Fibroblast of mammary gland (primary cell): ENCODE measurements at places on chromosomes 16 and 17.
A peak's percentile ranks its signal among the peaks of the same experiment; 100 is the strongest.

DNA sequence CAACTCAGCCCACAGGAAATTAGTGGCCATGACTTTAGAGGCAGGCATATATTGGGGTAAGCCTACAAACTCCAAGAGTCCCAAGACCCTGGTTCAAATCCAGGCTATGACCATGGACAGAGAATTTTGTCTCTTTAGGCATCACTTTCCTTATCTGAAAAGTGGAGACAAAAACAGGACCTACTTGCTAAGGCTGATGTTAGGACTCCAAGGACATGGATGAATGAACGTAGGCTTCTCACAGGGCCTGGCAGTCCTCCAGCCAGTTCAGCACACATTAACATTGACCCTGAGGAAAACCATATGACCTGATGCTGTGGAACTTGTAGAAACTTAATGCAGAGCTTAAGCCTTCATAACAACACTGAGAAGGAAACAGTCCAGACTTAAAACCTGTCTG, 1.4 kb downstream of the FKBP10 start:
- peak; percentile 55 for DNase-seq

GRCh38 chr16:13067648-13068047, 166.2 kb downstream of the SHISA9 start:
- DNase-seq, result no peak

- DNase-seq, result no peak
Measured at GRCh38 chr16:70801611-70802010, 653 bp upstream of the VAC14 start.

DNA sequence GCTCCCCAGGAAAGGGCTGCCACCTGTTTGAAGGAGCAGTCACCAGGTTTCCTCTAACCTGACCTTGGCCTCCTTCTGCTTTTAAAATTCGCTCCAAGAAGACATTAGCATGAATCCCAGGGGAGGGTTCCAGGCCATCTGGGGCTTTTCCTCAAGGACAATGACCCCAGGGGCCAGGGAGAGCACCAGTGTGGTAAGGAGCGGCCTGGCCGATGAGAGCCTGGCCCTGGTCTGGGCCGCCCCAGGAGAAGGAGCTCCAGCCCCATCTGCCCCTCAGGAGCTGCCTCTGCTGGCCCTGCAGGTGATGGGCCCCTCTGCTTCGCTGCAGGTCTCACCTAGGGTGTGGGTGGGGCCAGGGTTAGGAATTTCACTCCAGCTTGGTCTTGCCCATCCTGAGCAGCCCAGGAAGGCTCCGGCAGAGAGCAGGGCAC, 209.2 kb upstream of the TNRC6C start:
- DNase-seq, result no peak

DNA sequence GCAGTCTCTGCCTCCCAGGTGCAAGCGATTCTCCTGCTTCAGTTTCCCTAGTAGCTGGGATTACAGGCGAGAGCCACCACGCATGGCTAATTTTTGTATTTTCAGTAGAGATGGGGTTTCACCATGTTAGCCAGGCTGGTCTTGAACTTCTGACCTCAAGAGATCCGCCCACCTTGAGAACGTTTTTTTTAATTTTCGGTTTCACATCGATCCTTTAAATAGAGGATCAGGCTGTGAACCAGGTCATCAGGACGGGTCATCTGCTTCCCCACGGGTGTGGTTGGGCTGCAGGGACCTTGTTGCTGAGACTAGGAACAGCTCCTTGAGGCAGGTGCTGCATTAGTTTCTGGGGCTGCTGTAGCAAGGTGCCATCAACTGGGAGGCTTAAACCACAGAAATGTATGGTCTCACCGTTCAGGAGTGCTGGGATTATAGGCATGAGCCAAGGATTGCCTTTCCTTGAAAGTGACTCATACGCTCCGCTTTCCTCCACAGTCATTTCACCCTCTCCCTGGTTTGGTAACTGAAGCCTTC, 7.9 kb upstream of the NAGPA start:
- peak; percentile 65 for DNase-seq

- DNase-seq, result no peak
Measured at GRCh38 chr17:45783593-45784292, 377 bp upstream of the CRHR1 start.

GRCh38 chr17:57636985-57637665, 108.0 kb downstream of the CCDC182 start:
- DNase-seq, result no peak

DNA sequence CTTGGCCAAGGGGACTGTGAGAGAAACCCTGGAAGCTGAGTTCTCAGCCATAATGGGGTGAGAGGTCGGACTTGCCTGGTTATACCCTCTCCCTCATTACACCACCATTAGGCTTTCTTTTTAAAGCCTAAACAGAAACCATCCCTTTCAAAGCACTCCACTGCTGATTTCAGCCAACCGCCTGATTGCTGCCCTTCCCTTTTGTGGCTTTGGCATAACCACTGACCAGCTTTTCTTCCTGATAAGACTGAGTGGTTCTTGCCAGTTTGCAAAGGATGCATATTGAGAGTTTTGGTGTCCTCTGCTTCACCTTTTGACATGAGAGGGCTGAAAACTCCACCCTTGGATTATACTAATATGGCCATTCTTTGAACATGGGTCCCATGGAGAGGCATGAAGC, 308.2 kb upstream of the GOT2 start:
- DNase-seq, result no peak

DNA sequence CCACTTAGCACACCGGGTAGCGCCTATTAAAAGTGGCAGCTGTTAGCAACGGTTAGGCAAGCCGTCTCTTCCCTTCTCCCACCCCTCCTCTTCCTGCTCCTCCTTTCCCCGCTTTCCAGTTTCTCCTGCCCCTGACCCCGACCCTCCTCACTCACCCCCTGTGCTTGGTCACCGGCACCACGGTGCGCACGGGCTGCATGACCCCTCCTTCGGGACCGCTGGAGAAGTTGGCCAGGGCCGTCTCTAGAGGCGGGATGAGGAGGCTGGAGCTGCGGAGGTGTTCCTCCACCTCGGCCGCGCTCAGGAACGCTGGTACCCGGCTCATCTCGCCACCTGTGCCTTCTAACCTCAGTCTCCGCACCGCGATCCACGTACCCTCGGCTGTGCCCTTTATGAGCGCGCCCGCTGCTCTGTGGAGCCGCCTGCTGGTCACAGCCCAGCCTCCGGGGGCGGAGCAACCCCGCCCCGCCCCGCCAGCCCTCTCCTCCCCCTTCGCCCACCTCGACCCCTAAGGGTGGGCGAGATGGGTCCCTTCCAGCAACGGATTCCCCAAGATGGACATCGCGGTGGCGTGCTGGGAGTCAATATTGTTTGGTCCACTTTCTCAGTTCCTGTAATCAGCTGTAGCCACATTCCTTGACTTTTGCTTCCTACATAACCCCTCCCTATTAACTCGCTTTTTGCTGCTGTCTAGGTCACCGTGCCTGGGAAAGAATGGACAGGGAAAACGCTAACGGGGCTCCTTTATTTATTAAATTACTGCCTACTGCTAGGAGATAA, at the start of gene CRYM:
Gene CRYM, minus strand, starts transcription at position 364 of the 780 bp plus-strand sequence. Its CDS starts 39 bp downstream, at position 325.
- DNase-seq, result peak; percentile 25
